ENCODE measurements at places on chromosomes 12 and 14.

GRCh38 chr12:3116106-3116844, 39.1 kb downstream of the TSPAN9 start:
- no peak for DNase-seq

DNA sequence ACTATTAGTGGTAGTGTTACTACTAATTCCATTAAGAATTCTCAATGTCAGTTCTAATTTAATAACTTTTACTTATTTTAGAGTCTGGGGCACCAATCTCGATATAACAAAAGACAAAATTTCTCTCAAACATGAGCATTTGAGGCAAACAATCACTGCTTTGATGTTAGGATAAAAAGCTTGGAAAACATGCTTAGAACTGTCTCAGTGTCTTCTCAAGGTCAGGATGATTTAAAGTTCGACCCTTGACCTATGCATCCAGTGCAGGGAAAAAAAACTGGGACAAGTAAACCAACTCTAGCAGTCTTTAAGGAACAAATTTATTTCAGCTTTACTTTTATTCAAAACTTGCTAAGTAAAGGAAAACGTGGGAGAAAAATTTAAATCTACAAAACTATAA, 31.1 kb downstream of the SPTLC2 start:
- DNase-seq: no peak

GRCh38 chr14:104993808-104994591, 8.4 kb downstream of the CLBA1 start:
- DNase-seq: no peak

DNA sequence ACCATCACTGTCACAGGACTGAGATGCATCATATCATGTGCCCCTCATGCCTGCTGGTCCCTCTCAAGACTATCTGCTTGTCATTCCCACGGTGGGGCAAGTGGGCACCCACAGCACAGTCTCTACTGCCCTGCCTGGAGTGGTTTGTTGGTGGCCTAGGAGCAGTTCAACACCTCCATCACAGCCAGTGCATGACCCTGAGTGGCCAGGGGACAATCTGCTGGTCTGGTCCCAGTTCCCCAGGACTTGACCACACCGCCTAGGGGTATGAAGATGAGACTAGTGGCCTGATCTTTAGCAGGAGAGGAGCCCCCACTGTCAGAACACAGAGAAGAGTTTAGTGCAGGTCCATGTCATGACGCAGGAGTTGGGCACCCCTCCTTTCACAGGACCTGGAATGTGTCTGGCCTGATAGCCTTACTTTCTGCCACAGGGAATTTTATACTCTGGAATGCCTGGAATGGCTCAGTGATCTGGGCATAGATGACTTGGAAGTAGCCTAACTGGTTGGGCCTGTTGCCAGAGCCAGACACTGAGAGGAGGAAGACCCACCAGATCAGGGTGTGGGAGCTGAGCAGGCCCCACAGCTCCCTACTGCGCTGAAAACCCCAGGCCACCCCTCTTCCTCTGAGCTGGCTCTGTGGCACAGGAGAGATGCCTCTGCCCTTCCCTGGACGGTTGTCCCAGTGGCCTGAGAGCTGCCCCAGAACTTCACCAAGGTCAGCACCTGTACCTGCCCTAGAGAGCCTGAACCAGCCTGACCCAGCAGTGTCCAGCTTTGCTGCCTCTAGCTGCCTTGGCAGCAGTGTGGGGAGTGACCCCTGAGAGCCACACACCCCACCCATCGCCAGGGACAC, 83.3 kb downstream of the PUS7L start:
- DNase-seq: no peak

DNA sequence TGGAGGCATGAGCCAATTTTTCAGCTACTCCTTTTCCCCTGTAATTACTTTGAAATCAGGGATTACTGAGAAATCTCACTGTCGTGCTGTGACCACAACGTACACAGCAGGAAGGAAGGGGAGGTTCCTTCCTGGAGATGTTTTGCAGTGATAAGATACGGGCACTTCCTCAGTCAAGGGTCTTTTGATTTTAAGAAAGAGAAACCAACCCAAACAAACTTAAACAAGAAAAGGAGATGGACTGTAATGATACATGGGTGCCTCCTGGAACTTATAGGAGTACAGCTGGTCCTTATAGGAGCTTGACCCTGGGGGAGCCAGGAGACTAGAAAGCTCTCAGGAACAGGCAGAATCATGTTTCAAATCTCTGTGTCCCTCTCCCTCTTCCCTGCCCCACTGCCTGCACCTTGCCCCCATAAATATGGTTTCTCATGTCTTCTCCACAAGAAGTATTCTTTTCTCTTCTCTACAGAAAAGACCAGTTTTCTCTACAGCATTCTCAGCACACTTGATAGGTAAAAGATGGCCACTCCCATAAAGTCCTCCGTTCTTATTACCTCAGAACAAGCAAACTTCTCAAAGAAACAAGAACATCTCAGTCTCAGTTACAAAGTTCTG, 281.1 kb upstream of the AMIGO2 start:
- no peak for DNase-seq

DNA sequence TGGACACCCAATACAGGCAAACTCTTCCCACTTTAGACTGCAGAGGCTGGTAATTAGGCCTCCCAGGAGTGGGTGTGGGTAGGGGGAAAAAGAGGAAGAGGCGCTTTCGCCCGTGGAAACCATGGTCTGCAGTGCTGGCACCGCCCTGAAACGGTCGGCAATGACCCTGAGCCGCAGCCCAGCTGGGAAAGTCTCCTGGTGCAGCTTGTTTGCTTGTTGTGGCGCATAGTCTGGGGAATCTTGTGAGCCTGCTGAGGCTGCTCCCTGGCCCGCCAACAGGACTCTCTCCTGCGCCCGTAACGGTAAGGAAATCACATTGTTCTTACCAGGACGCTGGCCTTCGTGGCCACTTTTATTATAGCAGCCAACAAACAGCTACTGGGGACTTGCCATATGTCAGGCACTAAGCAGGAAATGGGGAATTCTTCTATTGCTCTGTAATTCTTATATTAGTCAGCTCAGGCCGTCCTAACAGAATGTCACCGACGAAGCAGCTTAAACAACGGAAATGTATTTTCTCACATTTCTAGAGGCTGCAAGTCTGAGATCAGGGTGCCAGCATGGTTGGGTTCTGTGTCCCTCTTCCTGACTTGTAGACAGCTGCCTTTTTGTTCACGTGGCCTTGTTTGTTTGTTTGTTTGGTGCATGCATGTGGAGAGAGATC, 52.5 kb upstream of the RIN3 start:
- DNase-seq: no peak

GRCh38 chr14:101358320-101359125, 202.8 kb upstream of the DIO3 start:
- no peak for DNase-seq

GRCh38 chr12:58980768-58981167, 60.5 kb upstream of the LRIG3 start:
- DNase-seq: no peak

- DNase-seq: no peak
Measured at GRCh38 chr14:79896009-79896408, 315.3 kb downstream of the DIO2 start.

DNA sequence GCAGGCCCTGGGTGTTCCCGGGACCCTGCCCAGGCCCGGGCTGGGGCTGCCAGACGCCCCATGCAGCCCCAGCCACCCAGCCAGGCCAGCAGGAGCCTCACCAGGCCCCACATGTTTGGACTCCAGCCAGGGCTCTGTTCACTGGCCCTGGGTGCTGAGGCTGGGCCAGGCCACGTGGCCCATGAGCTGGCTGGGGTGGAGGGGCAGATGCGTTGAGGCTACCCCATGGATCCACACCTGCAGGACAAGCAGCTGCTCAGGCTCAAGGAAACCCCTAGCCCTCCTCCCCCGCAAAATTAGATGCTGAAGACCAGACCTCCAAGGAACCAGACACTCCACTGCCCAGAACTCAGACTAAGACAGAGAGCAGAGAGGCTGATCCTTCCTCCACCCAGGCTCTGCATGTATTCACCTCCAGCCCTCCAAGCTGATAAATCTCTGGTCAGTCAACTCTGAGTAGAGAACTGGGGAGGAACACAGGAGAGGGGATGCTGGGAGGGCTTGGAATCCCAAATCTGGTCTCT, 1.6 kb downstream of the CDH24 start:
- DNase-seq: no peak

DNA sequence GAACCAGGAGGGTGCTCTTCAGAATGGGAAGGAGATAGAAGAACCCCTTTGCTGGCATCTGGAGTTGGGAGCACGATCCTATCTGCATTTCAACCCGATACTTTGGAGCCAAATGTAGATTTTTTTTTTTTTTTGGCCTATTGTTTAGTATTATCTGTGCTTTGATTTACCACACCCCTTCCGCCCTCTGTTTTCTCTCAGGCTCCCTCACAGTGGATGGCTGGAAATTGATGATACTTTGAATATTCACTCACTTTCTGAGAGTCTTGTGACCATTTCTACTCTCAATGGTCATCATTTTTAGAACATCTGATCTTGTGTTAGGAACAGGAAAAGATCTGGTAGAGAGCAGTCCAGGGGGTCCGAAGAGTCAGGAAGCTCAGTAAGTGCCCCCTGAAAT, 9.0 kb downstream of the TSPAN9 start:
- DNase-seq: no peak

GRCh38 chr12:57904848-57905811, 36.2 kb upstream of the ATP23 start:
- DNase-seq: peak; percentile 64

DNA sequence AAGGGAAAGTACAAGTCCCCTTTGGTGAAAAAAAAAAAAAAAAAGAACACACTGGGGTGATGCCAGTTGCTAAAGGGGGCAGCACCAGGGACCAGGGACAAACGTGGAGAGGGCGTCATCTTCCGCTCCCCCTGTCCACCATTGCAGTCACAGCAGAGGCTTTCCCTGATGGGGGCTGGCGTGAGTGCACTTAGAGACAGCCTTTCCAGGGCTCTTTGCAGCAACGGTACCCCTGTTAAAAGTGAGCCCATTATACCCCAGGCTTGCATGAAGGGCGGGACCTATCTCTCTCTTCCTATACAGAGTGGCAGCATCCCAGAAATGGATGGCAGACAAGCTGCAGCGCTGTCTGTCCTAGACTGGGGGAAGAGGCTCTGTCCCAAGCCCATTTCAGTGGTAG, 155.0 kb downstream of the KCNK10 start:
- DNase-seq: no peak

DNA sequence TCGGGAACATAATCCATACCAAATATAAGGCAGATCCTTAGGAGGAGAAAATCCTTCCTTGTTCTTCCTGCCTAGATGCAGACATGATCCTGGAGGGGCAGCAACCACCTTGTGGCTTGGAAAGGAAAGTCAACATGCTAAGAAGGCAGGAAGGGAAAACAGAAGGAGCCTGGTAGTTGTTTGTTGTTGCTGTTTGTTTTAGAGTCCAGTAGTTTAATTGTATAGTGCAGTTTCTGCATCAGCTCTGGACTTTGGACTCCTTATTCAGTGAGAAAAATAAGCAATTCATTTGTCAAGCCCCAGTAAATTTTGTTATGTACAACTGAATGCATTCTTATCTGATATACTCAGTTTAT, 45.7 kb upstream of the APPL2 start:
- DNase-seq: no peak

DNA sequence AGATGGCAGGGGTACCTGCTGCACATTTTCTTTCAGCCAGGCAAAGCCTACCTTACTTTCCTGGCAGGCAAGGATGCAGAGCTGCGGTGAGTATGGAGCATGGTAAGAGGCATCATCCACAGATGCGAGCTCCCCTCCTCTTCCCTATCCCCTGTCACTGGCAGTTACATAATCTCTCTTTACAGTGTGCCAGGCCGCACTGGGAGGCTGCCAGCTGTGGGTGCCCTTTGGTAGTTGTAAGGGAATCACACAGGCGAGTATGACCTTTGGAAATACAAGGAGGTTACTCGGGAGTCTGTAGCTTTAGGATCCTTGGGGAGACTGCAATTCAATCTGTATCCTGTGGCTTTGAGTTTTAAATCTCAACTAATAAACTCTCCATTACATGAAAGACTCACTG, 132.5 kb downstream of the KTN1 start:
- DNase-seq: no peak

GRCh38 chr12:108649669-108650068, 16.0 kb upstream of the SELPLG start:
- peak; percentile 28 for DNase-seq

DNA sequence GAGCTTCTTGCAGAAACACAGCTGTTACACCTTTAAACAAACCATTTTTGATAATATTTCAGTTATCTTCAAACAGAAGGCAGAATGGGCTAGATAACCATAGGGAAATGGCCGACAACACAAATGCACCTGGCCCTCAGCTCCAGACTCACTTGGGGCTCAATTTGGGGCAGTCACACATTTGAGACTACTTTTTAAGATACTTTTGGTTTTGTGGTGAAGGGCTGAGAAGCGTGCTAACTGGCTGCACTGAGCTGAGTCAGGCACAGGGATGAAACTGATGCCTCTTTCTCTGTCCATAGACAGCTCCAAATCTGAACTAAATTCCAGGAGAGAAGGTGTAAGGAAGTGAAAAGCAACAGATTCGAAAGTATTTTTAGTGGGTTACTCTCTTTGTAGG, 18.5 kb upstream of the GRIP1 start:
- no peak for DNase-seq

DNA sequence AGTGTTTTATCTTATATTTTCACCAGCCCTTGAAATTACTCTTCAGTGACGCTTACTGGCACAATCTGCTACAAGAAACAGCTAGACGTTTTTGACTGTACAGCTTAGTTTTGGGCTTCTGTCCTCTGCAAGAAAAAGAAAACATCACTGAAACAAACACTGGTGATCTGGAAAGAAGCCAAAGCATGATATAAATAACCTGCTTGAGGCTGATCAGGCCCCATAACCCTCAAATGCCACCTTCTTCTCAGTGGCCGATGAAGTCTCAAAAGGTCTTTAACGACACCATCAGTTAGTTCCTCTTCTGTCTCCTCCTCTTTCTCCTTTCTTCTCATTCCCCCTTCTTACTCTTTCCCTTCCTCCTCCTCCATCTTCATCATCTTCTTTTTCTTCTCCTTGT, 942.3 kb upstream of the TMEM132C start:
- DNase-seq: no peak

- no peak for DNase-seq
Measured at GRCh38 chr14:98548071-98548686, 723.8 kb downstream of the BCL11B start.

DNA sequence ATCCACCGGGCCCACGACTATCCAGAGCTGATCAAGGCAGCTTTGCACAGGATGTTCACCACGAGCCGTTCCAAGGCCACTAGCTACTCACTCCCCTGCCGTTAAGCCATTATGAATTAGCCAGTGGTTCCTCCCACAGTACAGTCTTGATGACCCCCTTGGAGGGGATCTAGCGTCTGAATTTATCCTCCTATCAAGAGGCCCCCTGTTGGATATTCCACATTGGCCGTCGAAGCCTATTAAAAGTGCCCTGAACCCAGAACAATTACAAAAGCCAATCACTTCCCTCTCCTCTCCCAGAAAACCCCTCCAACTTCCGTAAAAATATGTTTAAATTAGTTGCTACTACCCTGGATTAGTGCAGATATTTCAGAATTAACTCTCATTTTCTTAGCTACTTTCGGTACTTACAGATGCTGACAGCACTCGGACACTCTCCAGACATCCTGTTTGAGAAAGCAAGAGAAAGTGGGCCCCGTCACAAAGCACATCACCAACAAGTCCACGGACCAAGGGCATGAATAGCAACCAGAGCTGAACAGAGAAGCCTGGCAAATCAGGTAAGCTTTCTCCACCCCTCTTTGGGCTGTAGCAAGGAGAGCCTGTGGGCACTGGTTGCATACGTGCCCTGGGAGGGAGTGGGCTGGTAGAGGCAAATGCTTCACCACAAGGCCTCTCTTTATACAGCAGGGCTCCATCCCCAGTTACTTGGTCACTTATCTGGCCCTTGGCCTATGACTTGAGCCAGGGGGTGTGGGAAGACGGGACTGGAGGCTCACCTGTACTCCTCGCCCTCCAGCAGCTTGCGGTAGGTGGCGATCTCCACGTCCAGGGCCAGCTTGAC, 5.3 kb downstream of the KRT3 start:
- DNase-seq: no peak

- DNase-seq: no peak
Measured at GRCh38 chr12:89576572-89577220, 50.8 kb upstream of the POC1B start.
